ENCODE measurements at places on chromosomes 4 and X. TPM values are rescaled to one million over a fixed set of nuclear protein-coding genes. Genes with fewer than 3 reads are reported as not detected.

The TMEM31 gene
- not detected for total RNA-seq

The FGF13 gene
- total RNA-seq = 1.6 TPM

The PAGE4 gene
- not detected for total RNA-seq

The GAGE2A gene
- total RNA-seq = not detected

The BST1 gene
- 3.9 TPM for total RNA-seq

The SEPTIN6 gene
- 14.1 TPM for total RNA-seq

The TRMT2B gene
- total RNA-seq = 13.6 TPM

The SMARCA5 gene
- 20.0 TPM for total RNA-seq

The CT45A1 gene
- not detected for total RNA-seq

The PLXNB3 gene
- 18.4 TPM for total RNA-seq

The PPEF2 gene
- not detected for total RNA-seq

The CPLX1 gene
- 0.38 TPM for total RNA-seq

DNA sequence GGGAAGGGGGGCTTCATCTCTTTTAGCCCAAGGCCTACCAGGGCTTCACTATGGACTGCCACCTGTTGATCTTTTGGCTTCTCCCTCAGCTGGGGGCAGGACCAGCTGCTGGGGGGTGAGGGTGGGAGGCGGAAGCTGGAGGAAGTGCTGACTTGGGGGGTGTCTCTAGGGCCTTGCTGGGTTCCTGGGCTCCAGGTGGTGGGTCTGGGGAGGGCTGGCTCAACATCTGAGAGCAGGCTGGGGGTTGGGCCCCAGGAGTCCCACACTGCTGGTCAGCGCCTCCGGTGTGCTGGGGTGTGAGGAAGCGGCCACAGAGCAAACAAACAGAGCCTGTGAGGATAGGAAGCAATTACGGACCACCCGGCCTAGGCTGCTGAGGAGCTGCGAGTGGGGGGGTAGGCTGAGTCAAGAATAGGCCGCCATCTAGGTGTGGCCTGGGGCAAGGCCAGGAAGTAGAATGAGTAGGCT is 85.7 kb downstream of the EFNB1 start:
- DNase-seq = no peak

GRCh38 chr4:173503330-173504180 is 26.5 kb downstream of the HAND2 start:
- no peak for DNase-seq

DNA sequence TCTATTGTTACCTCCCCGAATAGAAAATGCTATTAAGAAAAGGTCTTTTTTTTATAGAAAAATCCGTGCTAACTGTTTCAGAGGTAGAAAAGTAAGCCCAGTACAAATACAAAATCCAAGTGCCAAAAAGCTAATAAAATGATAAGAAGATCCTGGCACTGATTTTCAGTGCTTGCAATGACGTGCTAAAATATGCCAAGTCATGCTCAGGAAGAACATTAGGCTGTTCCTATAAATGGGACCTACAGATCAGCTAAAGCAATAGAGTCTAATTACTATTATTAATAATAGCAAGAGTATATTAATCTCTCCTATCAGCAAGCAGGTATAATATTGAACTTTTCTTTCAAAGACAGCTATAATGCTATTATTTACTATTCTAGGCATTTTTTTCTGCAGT is 305.8 kb downstream of the PPARGC1A start:
- no peak for DNase-seq

DNA sequence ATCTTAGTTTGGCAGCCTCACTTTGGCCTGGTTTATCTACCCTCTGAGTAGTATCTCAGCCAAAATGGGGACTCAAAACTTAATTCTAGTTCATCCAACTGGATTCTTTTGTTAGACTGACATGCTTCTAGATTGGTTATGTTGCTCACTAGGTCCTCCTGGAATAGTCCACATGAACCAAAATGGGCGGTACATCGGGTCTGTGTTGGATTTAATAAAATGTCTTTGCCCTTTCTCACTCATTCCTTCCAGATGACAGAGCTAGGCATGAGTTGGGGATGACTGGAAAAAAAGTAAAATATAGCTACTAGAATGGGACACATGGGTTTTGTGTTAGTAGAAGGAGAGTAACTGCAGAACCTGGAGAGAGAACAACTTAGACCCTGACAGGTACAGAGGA is 247.9 kb downstream of the CCSER1 start:
- no peak for DNase-seq

DNA sequence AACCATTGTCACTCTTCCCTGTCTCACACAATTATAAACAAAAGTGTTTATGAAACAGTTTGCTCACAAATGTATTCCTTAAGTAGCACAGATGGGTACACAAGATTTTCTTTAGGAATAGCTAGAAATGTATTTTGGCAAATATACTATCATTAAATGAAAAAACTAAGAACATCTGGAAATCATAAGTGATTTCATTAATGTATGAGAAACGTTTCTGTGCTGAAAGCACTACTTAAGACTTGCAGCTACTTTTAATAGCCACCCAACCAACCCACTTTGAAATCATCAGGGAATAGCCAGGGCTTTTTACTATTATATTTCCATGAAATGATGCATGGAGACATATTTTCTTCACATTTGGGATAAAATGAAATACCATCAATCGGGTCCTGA is 62.3 kb upstream of the NAP1L5 start:
- DNase-seq = no peak

GRCh38 chrX:105894721-105895120 is 72.4 kb downstream of the NRK start:
- no peak for DNase-seq

DNA sequence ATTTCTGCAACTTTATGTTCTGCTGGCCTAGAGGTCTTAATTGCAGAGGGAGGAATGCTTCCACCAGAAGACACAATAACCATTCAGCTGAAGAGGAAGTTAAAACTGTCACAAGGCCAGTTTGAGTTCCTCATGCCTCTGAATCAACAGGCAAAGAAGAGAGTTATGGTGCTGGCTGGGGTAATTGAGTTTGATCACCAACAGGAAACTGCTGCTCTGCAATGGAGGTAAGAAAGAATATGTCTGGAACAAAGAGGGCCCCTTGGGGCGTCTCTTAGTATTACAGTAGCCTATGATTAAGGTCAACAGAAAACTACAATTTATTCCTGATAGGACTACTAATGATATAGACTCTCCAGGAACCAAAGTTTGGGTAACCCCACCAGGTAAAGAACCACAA is 744.0 kb downstream of the FSTL5 start:
- no peak for DNase-seq

DNA sequence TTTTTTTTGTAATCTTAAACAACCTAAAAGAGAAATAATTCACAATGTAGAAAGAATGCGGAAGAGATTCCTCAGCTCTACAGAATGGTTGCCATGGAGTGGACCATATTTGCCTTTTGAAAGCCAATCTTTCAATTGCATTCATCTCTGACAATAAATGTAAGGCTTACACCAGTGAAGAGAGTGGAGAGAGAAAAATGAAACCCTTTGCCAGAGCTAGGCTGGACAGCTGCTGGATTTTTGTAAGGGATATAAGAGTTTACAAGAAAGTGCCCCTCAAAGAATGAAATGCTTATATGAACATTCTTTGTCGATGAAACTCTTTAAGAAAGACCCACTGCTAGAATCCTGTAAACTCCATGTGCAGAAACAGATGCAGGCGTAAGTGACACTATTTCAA is 66.0 kb upstream of the FAT1 start:
- DNase-seq = no peak

DNA sequence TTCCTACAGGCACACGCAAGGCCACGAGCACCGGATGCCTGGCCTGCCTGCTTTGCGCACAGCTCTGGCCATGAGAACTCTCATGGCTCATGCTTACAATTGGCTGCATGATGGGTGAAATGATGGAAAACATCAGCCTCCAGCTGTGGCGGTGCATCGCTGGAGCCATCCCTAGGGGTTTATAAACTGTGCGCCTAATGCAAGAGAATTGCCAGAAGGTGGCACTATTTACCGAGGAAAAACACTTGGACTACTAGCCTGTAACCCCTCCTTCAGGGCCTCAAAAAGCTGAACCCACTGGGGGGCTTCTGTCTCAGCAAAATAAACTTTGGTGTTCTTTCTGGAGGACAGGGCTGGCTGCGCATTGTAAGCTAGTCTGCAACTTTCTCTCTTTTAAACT is 51.9 kb downstream of the PHKA2 start:
- DNase-seq = no peak

DNA sequence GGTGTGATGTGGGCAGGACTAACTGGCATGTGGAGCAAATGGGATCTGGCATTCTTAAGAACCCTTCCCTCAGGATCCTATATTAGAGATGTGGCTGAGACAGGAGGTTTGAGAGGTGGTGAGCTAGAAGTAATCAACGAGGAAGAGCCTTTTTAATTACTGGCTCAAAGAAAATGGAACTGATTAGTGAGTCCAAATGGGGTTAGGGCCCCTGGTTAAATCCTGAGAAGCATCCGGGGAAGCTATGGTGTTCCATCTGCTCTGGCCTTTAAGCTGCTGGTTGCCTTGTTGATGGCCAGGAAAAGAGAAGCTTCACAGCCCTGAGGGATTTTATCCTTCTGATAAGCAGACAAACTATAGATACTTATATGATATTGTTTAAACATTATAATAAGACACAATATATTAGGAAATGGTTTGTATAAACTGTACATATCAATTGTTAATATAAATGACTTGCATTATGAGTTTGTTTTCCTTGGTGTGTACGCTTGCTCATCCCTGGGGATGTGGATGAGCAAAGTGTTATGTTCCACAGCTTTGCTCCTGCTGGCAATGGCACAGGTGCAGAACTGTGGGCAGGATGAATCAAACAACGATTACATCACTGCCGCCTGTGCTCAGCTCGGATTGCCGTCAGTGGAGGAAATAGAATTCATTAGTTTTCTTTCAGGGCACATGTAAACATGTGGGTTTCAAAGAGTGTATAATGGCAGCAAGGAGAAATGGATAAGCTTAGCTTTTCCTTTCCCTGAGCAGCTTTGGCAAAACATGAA is 328.6 kb upstream of the ARX start:
- DNase-seq = no peak

- DNase-seq = no peak
Measured at GRCh38 chr4:123889507-123889906, 492.9 kb downstream of the SPRY1 start.

DNA sequence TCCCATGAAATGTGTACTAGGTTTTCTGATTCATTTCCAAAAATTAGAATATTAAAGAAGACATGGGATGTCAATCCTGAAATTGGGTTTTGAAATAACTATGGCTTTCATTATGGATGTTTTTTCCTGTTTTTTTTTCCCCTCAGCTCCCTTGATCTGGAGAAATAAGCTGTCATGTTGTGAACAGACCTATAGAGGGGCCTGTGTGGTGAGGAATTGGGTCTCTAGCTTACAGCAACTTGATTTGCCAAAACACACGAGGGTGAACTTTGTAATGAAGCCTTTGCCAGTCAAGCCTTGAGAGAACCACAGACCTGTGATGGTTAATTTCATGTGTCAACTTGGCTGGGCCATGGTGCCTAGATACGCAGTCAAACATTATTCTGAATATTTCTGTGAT is 2413.6 kb downstream of the PCDH7 start:
- no peak for DNase-seq

GRCh38 chrX:42176789-42177188 is 253.4 kb upstream of the CASK start:
- no peak for DNase-seq

DNA sequence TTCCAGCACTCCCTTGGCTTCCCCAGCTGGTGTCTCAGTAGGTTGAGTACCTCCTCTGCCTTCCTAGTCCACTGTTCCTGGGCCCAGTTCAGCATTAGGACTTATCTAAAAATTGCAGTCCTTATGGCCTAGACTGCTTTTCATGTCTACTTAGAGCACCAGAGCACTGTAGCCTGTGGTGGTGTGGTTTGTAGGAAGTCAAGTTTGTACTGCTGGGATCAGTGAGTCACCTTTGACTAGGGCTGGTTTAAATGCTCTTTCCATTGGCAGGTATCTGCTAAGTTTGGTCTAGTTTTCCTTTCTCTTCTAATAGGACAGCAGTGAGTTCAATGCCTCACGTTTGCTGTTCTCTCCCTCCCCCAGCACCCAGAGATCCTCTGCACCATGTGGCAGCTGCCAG is 233.6 kb upstream of the WDFY3 start:
- no peak for DNase-seq

GRCh38 chrX:38974542-38974941 is 173.3 kb downstream of the MID1IP1 start:
- DNase-seq = no peak

DNA sequence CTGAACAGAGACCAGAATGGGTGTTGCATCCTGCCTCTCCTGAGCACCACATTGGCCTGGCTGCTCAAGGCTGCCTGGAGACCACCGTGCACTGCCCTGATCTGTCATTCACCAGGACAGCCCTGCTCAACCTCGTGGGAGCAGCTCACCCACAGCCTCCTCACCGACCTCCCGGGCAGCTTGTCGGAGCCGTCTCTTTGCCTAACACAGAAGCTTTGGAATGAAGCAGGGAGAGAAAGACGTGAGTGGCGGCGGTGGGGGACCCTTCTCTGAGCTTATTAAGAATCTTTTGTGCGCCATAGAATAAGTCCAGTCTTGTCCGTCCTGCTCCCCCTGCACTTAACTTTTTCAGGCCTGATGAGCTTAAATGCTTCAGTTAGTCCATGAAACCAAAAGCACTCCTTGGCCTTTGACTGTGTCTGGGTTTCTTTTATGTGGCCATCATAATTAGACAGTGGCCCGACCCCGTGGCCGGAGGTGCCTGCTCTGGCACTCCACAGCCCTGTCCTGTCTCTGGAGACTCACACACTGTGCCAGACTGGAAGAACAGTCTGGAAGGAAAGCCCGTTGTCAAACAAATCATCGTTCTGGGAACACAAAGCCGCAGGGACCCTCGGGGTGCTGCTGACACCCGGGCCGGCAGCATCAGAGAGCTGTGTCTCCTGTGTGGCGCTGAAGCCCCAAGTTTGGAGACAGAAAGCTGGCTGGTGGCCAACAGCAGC is 192.8 kb downstream of the BCOR start:
- no peak for DNase-seq

- DNase-seq = no peak
Measured at GRCh38 chrX:143634663-143635455, 1.0 kb downstream of the SLITRK4 start.

GRCh38 chrX:105460376-105460775 is 239.9 kb upstream of the TEX13A start:
- DNase-seq = no peak

DNA sequence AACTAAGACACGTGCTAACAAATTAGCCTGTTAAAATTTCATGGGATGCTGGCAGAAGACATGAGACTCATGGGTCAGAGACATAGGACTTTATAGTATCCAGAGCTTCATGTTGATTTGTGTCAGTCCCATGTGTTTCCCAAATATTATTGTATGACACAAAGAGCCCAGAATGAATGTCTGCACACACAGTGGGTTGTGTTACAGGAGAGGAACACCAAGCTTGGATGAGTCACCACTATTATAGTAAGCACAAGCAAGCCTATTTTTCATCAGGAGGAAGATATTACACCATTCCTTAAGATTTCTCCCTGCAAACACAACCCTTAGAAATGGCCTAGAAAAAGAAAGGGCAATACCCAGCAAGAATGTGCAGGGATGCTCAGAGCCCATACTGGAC is 15.4 kb downstream of the BBS12 start:
- no peak for DNase-seq

- DNase-seq = no peak
Measured at GRCh38 chrX:39946822-39947221, 150.9 kb downstream of the BCOR start.

All from suprapubic skin (tissue), 4 donors.